Hepatic stellate cell (primary cell): ENCODE measurements at places on chromosomes 4 and X.

GRCh38 chr4:184392316-184392715 lies 82.0 kb downstream of the IRF2 start:
- DNase-seq = no peak

DNA sequence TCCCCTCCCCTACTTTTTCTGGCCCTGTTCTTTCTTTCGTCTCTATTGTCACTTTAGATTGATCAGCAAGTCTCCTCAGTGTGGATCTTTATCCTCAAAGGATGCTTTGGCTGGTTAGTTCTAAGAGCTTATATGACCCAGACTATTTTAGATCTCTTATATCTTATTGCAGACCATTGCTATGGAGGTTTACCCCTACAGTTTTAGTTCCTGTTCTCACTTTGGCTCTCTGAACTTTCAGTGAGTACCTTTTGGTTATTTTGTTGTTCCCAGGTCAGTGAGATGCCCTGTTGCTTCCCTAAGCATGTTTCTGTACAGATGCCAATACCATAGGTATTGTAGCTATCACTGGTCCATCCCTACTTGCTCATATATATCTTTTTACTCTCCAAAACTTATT lies 24.0 kb upstream of the MED14 start:
- DNase-seq = no peak

GRCh38 chr4:122810669-122811068 lies 16.0 kb upstream of the FGF2 start:
- no peak for DNase-seq

DNA sequence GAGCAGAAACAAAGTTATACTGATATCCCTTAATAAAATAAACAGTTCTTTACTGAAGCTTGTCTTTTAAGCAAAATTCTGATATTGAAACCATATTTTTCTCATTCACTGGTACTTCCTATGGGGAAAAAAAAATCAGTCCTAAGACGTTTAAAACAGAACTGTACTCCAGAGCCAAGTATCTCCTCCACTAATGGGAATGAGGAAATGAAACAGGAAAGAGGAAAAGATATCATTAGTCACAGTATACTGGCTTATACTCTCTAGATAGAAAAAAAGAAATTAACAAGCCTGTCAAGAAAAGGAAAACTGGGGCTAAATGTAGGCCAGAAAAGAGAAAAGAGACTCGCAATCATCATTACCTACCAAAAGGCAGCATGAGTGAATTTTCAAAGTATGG lies 252.7 kb downstream of the CENPC start:
- DNase-seq = no peak

GRCh38 chr4:158769175-158769921 lies 522 bp downstream of the FNIP2 start:
- DNase-seq = peak; percentile 34

- DNase-seq = no peak
These were observed 6.9 kb downstream of the MSN start for GRCh38 chrX:65674204-65674893.

DNA sequence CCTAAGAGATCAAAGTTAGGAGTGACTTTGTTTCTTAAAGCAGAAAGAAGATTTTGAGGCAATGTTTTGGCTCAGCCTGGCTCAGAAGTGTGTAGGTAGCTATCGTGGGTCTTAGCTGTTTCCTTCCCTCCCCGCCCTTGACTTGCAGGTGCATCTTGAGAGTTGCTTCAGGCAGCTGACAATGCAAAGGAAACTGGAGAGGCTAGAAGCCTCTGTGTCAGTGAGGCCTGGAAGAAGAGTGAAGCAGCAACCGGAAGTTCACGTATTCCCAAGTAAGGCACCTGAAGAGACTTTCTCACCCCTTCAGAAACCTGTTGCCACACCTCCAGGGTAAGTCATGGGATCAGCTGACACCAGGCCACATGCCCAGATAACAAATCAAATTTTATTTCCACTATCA lies 10.6 kb upstream of the XKRX start:
- DNase-seq = no peak

DNA sequence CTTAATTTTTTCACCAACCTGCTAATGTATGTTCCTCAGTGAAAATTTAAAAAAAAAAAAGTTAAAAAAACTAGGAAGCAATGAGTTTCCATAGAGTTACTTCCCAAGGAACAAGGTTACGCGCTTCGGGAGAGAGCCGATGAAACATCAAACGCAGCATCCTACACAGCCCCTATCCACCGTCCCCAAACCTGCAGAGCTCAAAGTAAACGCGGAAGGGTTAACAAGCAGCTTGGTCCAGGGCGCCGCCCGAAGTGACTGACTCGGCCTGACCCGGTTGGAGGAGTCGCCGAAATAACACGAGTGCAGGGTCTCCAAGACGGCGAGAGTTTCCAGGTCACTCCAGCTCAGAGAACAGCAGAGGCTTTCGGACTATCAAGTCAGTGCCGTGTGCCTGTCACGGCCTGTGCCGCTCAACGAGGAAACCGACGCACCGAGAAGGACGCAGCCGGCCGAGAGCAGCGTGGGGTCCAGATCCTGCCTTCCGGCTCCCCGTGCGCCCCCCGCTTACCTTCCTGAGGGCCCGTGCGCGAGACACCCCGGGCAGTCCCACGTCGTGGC lies 512 bp downstream of the NOP14 start:
- DNase-seq = peak; percentile 52
